Stimulated activated CD4-positive, alpha-beta T cell treated with anti-CD3 and anti-CD28 coated beads, Interleukin-1b, Interleukin-23, amount 100 ng/mL, for 1 hour (primary cell): ENCODE measurements at places on chromosomes 13 and 19.

DNA sequence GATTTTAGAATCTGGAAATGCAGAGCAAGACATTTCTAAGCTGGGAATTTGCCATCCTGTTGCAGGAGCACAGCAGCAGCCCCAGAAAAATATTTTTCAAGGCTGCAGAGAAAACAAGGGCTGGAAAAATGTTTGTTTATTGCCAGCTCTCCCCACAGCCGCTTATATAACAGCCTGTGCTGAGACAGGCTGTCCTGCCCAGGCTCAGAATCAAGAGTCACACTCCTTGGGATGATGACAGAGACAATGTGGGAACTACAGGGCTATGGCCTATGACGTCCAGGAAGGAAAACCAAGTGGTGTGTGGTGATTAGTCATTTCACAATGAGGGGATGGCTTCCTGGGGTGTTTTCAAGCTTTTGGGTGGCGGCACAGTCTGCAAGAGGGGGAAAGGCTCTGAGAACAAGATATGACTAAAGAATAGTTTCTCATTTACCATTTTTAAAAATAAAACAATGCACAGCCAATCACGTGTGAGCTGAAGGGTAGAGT is 136.3 kb upstream of the SERP2 start:
- no peak for DNase-seq

GRCh38 chr13:99422586-99423220 is 78.6 kb upstream of the TM9SF2 start:
- no peak for DNase-seq

- DNase-seq: no peak
Measured at GRCh38 chr19:46080561-46080960, 39.8 kb upstream of the IGFL4 start.

DNA sequence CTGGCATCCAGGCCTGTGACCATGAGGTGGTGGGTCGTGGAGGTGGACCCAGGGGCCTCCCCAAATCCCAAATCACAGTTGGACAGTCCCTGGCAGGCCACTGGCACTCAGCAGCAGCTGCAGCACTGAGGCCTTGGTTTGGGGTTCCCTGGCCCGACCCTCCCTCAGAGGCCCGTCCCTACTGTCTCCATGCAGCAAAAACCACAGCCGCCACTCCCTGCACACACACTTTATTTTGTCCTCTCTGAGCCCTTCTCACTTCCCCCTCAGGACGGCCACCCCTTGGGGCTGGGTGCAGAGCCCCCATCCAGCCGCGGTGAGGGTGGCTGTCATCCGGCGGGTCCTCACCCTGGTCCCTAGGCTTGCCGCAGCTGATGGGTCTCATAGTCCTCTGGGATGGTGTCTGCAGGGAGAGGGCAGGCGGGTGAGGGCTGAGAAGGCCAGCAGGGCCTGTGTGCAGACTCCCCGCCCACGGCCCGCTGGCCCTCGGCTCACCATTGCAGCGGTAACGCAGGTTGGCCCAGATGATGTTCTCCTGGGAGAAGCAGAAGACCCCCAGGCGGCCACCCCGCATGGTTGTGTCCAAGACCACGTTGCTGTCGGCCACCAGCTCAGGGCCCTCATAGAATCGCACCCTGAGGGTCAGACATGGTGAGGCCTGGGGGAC is 8.4 kb downstream of the COMP start:
- no peak for DNase-seq

GRCh38 chr13:35930665-35931631 is 200.2 kb downstream of the DCLK1 start:
- no peak for DNase-seq

DNA sequence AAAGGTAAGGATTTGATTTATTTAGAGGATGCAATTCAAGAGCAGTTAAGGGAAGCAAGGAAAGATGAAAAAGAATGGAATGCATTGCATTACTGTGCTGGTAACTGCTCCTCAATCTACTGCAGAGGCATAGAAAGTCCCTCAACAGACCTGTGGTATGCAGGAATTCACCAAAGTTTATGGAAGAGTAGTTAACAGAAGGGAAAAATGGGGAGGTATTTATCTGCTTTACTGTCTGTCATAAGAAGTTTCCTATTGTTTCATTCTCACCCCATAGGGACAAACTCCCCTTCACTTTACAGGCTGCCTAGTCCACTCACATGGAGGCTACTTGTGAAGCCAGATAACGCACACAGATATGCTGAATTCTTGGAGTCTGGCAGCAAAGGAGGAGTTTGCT is 354.9 kb upstream of the SPRY2 start:
- DNase-seq: no peak

- DNase-seq: no peak
Measured at GRCh38 chr13:73759434-73759833, 374.8 kb downstream of the KLF12 start.

DNA sequence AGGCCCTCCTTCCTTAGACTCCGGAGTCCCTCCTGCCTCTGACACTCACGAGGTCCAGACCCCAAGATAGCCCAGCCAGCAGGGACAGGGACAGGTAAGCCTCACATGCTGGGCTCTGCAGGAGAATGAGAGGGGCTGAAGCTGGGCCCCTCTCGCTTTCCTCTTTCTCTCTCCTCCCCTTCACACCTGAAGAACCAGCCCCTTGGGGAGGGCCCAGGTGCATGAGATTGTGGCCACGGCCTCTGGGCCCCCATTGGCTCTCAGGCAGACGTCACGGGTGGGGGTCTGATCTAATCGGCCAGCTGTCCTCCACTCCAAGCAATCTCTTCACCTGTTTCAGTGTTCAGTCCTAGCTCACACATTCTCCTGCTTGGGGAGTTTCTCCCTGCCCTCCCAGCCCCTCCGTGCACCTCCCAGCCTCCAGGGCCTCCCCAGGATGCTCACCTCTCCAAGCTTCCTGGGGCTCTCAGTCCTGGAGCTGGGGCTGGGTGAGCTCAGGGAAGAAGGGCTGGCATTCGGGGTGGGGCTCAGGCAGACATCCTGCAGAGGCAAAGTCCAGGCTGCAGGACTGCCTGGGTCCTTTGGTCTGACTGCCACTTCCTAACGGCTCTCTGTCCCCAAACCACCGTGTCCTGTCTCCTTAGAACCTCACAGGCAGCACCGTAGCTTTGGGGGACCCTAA is 2.8 kb downstream of the TMEM150B start:
- DNase-seq: no peak

DNA sequence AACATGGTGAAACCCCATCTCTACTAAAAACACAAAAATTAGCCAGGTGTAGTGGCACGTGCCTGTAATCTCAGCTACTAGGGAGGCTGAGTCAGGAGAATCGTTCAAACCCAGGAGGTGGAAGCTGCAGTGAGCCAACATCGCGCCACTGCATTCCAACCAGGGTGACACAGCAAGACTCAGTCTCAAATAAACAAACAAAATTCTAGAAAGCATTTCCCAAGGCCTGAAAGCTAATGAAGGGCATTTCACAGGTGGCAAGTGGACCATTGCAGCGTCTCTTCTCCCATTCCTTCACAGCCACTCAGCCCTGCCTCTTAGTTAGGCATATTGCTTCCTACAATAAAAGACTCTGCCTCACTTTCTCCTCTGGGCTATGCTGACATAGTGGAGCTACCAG is 13.5 kb upstream of the RXFP2 start:
- DNase-seq: no peak

GRCh38 chr19:50455992-50456391 is 20.3 kb upstream of the EMC10 start:
- DNase-seq: no peak

- DNase-seq: no peak
Measured at GRCh38 chr13:25463496-25463895, 91.7 kb downstream of the ATP8A2 start.

DNA sequence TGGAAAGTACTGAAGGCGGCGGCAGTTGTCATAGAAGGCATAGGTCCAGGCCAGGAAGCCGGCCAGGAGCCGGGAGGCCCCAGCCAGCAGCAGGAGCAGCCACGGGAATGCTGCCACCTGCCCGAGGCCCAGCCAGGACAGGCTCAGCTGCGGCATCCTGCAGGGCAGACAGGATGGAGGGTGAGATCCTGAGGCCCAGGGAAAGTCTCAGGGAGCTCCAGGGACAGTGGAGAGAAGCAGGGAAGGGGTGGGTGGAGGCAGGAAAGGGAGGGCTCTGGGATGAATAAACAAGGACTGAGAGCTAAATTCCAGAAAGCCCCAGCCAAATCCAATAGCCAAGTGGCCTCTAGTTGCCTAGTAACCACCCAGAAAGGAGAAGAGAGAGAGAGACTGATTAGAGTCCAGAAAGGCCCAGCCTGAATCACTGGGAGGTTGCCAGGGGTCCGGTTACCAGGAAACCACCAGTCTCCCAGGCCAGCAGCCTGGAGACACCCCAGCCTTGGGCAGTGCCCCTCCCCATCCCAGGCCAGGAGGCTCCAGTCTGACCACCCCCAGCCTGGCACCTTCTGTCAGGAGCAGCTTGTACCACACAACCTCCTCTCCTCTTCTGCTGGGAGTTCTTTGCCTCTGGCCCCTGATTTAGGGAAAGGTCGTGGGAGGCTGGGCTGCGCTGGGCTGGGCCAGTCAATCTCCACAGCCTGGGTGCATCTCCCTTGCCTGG is 7.5 kb upstream of the OR10H5 start:
- DNase-seq: no peak

- DNase-seq: no peak
Measured at GRCh38 chr19:17618936-17619335, 63.5 kb downstream of the COLGALT1 start.

GRCh38 chr19:50793558-50794065 is 3.4 kb downstream of the ACP4 start:
- no peak for DNase-seq

- no peak for DNase-seq
Measured at GRCh38 chr13:84896128-84896527, 903.1 kb downstream of the SLITRK6 start.

DNA sequence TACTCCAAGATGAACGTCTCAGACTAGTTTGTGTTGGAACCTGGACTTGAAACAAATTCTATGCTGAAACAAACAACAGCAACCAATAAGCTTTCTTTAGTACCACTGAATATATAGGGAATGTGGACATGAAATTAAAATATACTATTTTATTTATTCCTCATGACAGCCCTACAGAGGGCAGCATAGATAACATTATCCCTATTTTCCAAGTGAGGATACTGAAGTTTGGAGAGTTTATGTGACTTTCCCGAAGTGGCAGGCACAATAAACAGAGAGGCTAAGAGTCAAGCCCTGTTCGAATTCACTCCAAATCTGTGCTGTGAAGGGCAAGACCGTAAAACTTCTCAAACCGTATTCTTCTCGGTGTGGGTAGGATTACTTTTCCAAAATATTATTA is 509.9 kb upstream of the GPC6 start:
- DNase-seq: no peak

- no peak for DNase-seq
Measured at GRCh38 chr13:108919036-108919907, 289.9 kb downstream of the MYO16 start.

- DNase-seq: no peak
Measured at GRCh38 chr19:3353493-3353892, 12.9 kb upstream of the NFIC start.

- no peak for DNase-seq
Measured at GRCh38 chr19:30551271-30551670, 179.1 kb downstream of the ZNF536 start.
